Nucleus accumbens (tissue), 56 donors: ENCODE measurements at places on chromosomes 11 and 22.

- DNase-seq: no peak
Measured at GRCh38 chr11:36899800-36900199, 301.8 kb upstream of the RAG2 start.

- peak; percentile 28 for DNase-seq
Measured at GRCh38 chr11:129364143-129364654, 11.4 kb upstream of the BARX2 start.

GRCh38 chr11:25535467-25536272 lies 796.3 kb upstream of the ANO3 start:
- no peak for DNase-seq

GRCh38 chr11:6640036-6640984 lies 15.3 kb downstream of the DCHS1 start:
- DNase-seq: no peak

GRCh38 chr11:5690736-5691135 lies 1.1 kb downstream of the TRIM22 start:
- no peak for DNase-seq

GRCh38 chr11:103228807-103229206 lies 119.6 kb downstream of the DYNC2H1 start:
- DNase-seq: no peak

DNA sequence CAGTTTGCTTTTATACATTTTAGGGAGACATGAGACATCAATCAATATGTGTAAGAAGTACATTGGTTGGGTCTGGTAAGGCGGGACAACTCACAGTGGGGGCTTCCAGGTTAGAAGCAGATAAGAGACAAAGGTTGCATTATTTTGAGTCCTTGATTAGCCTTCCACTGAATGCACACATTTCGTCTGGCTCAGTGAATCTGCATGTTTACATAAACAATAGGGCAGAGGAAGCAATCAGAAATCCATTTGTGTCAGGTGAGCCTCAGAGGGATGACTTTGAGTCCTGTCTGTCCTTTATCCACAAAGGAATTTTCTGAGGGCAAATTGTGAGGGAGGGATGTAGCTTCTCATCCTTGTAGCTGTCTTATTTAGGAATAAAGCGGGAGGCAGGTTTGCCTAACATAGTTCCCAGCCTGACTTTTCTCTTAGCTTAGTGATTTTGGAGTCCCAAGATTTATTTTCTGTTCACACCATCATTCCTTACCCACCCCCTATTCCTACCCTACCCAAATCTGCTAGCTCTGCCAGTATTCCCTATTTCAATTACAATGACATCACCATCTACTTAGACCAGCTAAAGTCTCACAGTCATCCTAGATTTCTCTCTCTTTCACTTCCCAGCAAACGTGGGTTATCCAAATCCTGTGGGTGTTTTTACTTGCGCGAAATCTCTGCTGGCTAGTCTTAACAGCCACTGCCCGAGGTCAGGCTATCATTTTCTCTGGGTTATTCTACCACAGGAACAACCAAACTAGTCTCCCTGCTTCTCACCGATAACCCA lies 2.9 kb downstream of the SC5D start:
- no peak for DNase-seq

- DNase-seq: no peak
Measured at GRCh38 chr11:107493117-107493516, 35.5 kb upstream of the CWF19L2 start.

GRCh38 chr11:112518371-112518770 lies 257.7 kb upstream of the PLET1 start:
- DNase-seq: no peak

DNA sequence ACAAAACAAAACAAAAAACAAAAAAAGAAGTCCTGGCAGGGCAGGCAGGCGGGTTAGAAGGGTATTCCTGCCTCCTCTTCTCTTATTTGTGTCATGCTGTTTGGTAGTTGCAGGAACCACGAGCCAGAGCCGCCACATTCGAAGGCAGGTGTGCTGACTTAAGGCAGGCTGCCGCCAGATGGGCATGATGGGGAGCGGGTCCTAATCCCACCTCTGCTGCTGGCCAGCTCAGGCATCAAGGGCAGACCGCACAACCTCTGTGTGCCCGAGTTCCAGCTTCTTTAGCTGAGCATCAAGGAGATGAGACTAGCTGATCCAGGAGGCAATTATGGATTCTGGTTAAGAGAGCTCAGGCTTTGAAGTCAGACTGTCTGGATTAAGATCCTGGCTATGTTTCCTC lies 12.1 kb downstream of the OAF start:
- no peak for DNase-seq

GRCh38 chr22:37610480-37611129 lies 2.0 kb downstream of the GGA1 start:
- no peak for DNase-seq

DNA sequence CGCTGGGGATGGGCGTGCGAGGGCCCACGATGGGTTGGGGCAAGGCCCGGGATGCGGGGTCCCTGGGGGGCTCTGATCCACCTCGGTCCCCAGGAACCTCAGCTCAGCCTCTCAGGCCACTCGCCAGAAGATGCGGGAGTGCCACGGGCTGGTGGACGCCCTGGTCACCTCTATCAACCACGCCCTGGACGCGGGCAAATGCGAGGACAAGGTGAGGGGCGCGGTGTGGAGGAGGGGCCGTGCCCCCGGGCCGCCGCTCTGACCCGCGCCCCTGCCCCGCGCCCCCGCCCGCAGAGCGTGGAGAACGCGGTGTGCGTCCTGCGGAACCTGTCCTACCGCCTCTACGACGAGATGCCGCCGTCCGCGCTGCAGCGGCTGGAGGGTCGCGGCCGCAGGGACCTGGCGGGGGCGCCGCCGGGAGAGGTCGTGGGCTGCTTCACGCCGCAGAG lies 6.3 kb downstream of the PKP3 start:
- no peak for DNase-seq

DNA sequence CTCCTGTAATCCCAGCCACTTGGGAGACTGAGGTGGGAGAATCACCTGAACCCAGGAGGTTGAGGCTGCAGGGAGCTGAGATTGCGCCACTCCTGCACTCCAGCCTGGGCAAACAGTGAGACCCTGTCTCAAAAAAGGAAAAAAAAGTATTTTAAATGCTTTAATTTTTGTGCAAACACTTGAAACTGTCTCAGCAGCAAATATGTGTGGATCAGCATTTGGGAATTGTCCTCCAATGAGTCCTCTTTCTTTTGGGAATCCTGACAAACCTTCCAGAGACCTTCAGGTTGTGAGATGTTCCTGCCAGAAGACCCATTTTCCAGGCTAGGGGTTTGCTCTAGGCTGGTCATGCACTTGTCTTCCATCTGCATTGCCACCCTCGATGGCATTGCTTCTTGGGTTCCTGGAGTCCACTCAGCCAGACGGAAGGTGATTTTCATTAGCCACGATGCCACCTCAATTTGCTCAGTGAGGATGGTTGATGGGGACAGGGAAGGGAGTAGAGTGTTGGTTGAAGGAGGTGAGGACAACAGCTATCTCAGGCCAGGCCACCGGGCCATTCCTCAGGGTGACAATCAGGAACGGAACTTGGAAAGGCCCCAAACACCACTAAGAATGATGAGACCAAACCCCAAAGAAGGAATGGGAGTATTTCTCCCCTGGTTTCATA lies 55.4 kb downstream of the ST14 start:
- DNase-seq: no peak

GRCh38 chr11:101264306-101264705 lies 134.7 kb upstream of the PGR start:
- no peak for DNase-seq

DNA sequence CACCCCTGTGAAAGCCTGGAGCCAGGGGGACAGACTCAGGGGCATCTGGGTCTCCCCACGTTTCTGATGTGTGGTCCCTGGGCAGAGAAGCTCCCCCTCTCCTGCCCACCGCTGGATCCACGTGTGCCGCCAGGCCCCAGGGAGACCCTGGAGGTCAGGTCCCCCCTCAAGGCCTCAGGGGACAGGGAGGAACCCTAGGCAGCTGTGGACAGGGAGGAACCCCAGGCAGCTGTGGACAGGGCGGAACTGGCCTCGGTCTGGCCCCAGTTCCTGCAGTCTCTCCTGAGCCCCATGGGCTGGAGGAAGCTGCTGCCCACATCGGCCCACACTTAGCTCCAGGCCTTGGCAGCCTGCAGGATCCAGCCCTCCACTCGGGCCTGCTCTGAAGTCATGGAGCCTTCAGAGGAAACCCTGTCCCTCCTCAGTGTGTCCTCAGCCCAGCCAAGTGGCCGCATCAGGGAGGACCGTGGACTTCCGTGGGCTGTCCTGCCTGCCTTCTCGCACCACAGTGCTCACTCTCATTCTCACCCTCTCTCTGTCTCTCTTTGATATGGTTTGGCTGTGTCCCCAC lies 127.7 kb downstream of the BRD1 start:
- no peak for DNase-seq

- DNase-seq: no peak
Measured at GRCh38 chr11:117444711-117445658, 117.3 kb downstream of the CEP164 start.

GRCh38 chr11:92967867-92968266 lies 1.6 kb upstream of the MTNR1B start:
- no peak for DNase-seq

DNA sequence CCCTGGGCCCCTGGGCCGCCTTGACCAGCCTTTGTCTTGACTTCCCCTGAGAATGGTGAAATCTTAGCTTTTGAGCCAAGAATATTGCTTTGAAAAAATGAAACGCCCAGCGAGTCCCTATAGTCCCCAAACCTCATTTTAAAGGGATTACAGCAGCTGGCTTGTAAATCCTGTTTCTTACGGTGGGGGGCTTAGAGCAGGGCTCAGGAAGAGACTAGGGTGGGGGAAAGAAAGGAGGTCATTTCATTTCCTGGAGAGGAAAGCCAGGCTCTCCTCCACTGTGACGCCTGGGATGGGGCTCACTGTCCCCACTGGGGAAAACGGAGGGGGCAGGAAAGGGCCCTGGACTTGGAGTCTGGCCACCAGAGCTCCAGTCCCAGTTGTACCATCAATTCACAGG lies 72.2 kb upstream of the ALX4 start:
- no peak for DNase-seq

DNA sequence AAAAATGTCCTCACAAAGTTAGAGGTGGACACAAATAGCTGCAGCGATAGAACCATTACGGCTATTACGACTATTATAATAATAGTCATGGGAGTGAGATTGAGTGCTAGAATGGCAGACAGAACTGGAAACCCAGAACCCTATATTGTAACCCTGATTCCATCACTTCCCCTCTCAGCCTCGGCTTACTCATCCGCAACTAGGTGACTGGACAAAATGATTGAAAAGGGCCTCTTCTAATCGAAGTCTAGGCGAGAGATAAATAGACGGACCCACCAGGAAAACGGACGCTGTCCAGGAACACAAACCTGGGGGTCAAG lies 629 bp downstream of the PSMA1 start:
- no peak for DNase-seq

DNA sequence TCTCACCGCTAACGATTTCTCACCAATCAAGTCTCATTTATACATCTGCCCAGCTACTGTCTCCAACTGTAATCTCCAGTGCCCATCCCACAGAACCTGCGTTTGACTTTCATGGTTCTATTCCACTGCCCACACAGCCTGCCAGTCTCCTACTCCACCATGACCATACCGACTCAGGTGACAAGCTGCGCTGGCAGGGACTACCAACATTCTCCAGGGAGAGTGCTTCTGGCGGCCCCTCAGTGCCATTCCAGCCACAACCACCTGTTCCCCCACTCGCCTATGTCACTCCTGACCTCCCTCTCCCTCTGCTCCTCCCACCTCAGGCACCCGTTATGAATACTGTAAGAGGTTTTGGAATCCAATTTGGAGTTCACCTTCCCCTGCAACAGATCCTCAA lies 108.5 kb upstream of the BID start:
- no peak for DNase-seq

GRCh38 chr22:49488943-49489342 lies 338.7 kb downstream of the BRD1 start:
- DNase-seq: no peak

DNA sequence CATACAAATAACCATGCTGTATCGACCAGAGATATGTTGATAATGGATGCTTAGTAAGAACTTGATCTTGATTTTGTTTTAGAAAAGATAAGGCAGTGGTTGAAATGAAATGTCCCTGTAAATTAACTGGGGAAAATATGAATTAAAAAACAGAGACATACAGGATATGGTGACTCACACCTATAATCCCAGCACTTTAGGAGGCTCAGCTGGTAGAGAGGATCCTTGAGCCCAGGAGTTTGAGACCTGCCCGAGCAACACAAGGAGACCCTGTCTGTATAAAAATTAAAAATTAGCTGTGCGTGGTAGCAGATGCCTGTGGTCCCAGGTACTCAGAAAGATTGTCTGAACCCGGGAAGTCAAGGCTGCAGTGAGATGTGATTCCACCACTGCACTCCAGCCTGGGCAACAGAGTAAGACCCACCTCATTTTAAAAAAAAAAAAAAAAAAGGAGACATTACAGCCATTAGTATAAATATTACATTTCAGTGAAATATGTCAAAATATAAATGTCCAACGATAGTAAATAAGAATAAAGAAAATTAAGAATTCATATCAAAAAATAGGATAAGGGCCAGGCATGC lies 4.6 kb downstream of the PICALM start:
- DNase-seq: no peak

DNA sequence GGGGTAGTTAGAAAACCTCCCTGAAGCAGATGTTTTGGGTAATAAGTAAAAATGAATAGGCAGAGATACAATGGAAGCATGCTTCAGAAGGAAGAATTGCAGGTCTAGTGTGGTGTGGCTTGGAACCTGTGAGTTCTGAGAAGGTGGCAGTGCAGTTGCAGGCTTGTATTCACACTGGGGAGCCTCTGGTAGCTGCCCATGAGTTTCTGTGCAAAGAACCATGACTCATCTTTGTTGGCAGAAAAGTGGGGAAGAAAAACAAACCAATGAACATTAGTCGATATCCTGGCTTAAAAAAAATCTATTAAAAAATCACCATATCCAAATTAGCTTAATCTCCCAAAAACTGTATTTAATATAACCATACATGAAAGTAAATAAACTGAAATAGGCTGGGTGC lies 232.6 kb downstream of the FAT3 start:
- no peak for DNase-seq

GRCh38 chr11:47536915-47537314 lies 16.0 kb downstream of the CELF1 start:
- DNase-seq: no peak

DNA sequence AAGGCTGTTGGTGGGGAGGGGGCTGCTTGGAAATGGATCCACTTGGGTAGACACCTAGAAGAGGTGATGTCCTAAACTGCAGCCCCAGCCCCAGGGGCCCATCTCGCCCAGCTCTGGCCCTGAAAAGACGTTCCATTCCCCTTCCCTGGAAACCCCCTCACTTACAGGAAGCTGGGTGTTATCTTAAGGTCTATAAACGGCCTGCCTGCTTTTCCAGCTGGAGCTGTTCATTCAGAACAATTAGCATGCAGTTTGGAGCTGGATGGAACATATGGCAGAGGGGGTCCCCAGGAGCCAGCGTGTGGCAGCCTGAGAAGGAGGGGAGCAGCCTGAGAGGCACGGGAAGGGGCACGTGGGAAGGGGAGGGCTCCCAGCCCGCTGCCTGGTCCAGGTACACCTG lies 139.6 kb downstream of the PKNOX2 start:
- DNase-seq: no peak

GRCh38 chr11:122137078-122137793 lies 21.2 kb upstream of the BLID start:
- no peak for DNase-seq

- no peak for DNase-seq
Measured at GRCh38 chr11:31641477-31642062, 132.0 kb downstream of the ELP4 start.
